Kidney epithelial cell (primary cell): ENCODE measurements at places on chromosomes 5 and 9.

DNA sequence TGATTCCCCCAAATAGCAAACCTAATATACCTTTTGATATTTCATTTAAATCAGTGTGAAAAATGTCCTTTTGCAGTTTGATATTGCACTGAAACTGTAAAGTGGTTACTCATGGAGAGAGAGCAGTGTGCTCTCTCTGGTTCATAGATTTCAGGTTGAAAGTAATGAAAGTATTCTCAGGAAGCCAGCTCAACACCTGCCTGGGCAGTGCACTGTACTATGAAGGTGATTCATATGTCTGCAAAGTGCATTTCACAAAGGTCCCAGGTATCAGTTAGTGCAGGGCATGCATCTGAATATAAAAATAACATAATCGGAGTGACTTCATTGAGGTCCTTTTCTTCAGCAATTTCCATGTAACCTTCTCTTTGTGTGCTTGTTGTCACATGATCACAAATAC is 274.3 kb downstream of the CDH18 start:
- peak; percentile 7 for DNase-seq

DNA sequence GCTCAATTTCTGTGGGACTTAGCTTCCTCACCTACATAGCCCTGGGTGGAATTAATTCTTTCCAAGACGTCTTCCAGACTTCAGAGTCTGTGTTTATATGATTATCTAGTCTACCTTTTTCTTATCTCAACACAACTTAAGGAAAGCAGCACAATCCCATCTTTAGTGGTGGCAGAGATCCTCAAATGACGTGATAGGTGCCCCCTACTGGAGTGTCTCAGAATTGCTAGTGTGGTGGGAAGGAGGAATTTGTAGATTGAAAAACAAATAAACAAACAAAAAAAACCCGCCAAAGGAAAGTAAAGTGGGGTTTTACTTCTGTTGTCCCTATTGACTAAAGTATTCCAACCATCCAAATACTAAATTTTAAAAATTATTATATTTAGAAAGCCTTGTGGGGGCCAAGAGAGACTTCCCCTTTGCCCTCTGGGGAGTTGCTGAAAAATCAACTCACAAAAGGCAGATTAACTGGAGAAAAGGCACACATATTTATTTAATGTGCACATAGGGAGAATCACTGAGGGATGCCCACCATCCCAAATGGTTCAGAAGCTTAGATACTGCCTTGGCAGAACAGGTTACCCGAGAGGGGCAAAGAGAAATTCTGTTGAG is 283.3 kb downstream of the TMEM167A start:
- DNase-seq: no peak

DNA sequence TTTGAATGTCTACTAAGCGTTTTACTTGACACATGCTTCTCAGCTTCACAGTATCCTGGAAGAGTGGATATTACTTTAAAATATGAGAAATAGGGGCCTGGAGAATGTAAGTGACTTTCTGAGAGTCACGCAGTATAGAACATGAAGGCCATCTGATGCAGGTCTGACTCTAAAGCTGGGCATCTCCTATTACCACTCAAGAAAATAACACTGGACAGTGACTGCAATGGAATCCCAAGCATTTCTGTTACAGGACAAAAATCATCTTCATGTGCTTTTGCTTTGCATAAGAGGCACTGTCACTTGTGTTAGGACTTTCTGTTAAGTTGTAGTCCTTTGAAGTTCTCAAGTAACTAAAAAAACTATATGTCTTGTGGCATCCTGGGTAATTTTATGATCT is 335.5 kb downstream of the FBXL7 start:
- no peak for DNase-seq

- DNase-seq: no peak
Observed at GRCh38 chr5:142878111-142878510, 107.9 kb downstream of the ARHGAP26 start.

GRCh38 chr5:127810707-127811490 is 107.7 kb downstream of the CCDC192 start:
- DNase-seq: no peak

- no peak for DNase-seq
Observed at GRCh38 chr5:139312075-139312474, 18.5 kb downstream of the MATR3 start.

GRCh38 chr5:175698401-175699115 is 40.7 kb downstream of the HRH2 start:
- no peak for DNase-seq
